CD8-positive, alpha-beta memory T cell (primary cell): ENCODE measurements at places on chromosomes 3 and 15.
A peak's percentile ranks its signal among the peaks of the same experiment; 100 is the strongest.

- DNase-seq, result peak; percentile 20
Measured at GRCh38 chr3:128068156-128068620, 16.0 kb downstream of the SEC61A1 start.

GRCh38 chr15:69722924-69723323, 270.3 kb downstream of the RPLP1 start:
- DNase-seq, result no peak

DNA sequence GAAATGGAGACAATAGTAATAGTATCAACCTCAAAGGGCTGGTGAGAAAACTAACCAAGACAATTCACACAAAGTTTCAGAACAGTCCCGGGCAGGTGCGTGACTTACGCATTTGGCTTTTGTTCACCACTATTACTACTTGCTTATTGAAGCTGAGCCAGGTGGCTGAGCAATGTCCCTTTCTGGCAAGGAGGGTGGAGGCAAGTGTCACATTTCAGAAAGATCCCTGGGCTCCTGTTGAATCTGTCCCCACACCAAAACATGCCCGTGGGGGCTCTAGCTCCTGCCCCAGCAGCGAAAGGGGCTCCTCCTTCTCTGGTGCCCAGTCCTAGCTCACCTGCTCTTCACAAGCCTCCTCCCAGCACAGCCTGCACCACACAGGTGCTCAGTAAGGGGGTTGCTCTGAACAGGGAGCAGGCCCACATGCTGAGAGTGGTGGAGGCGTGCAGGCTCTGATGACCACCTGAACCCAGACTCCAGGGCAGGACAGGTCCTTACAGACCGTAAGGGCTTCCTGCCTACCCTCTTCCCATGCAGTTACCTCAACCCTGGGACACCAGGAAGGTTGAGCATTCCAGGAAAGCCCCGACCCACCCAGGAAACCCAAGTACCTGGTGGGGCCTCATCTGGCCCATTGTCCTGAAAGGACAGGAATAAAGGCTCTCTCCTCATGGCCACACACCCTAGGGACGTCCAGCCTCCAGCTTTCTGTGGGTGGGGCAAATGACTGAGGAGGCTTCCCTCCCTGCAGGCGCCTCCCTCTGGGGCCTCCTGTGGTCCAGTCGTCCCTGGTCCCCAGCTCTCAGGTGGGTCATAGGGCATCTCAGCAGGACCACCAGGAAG, 32.6 kb downstream of the SEMA7A start:
- no peak for DNase-seq

DNA sequence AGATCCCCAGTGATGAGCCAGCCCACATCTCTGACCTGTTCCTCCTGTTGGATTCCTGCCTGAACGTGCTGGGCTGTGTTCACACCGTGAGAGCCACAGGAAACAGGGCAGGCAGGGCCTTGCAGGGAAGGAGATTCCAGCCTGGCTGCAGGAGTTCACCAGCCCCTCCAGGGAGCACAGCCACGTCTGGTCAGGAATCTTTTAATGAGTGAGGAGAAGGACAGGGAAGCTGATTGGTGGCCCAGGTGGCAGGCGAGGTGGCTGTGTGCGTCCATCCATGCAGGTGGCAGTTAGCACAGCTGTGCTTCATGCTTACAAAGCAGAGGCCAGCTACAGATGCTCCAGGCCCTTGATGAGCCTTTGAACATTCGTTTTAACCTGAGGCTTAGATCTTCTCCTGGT, 10.5 kb downstream of the LRRK1 start:
- no peak for DNase-seq

GRCh38 chr15:47157827-47158226, 559.5 kb upstream of the SEMA6D start:
- DNase-seq, result no peak

- no peak for DNase-seq
Measured at GRCh38 chr15:61715082-61715481, 345.2 kb downstream of the VPS13C start.

DNA sequence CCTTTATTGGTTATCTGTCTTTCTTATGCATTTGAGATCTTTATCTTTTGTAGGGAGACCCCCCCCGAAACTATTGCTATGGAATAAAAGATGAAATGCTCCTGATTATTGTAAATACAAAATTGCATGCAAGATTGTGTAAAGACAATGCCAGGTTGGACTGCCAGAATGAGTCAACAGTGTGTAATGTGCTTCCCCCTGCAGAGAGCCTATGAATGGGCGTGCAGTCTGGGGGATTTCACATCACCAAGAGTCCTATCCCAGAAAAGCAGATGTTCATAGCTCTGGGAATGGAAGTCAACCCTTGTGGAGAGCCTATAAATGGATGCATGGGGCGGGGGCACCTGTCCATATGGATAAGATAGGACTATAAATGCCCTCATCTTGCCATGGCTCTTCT, 584.3 kb downstream of the NSUN3 start:
- DNase-seq, result no peak

- DNase-seq, result no peak
Measured at GRCh38 chr15:43144512-43144911, 11.1 kb downstream of the TMEM62 start.
